ENCODE measurements at places on chromosomes 5 and 9.

DNA sequence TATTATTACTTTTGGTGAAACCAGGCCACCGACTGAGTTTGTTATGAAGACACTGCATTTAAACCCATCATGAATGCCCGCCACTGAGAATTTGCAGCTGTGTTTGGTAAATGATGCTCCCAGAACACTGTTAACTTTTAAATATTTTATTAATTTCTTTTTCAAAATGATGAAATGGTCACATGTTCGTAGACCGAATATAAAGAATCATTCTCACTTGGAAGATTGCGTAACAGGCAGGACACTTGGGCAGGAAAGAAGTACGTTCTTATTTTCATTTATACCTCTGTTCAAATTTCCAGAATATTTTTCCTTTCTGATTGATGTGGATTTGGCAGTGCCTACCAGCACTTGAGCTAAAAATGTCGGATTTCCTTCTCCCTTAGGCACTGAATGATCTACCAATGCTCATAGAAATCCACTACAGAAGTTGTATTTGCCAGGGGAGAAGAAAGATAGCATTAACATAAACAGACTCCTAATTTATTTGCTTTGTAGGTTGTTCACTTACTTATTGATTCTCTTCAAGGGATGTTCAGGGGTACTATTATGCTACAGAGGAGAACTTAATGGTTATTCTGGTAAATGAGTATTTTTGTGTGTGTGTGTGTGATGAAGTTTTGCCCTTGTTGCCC is 13.8 kb downstream of the CYFIP2 start:
- DNase-seq, result no peak

DNA sequence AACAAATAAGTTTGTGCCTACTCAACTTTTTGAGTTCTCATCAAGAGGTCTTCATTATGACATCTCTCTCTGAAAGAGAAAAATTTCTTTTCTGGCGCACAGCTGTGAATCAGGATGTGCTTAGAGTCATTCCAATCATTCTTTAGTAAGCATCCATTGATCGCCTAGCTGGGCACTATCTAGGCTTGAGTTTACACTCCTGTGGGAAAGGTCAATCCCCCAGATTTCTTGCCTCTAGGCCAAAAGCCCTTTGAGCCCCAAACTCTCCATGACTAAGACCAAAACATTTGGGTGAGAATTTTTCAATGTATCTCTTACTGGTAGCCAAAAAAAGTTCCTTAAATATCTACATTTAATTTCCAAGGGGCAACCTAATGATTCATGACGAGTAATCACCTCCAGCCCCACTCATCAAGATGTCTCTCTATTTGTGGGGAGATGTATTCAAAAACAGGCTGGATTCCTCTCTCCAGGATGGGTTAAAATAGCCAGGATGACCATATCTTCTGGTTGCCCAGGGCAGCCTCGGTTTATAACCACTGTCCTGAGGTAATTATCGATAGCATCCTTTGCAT is 101.7 kb downstream of the GNA14 start:
- DNase-seq, result no peak

GRCh38 chr5:31962871-31963307 is 211.2 kb downstream of the GOLPH3 start:
- no peak for DNase-seq

- DNase-seq, result no peak
Measured at GRCh38 chr9:100020121-100020795, 78.5 kb downstream of the ERP44 start.

DNA sequence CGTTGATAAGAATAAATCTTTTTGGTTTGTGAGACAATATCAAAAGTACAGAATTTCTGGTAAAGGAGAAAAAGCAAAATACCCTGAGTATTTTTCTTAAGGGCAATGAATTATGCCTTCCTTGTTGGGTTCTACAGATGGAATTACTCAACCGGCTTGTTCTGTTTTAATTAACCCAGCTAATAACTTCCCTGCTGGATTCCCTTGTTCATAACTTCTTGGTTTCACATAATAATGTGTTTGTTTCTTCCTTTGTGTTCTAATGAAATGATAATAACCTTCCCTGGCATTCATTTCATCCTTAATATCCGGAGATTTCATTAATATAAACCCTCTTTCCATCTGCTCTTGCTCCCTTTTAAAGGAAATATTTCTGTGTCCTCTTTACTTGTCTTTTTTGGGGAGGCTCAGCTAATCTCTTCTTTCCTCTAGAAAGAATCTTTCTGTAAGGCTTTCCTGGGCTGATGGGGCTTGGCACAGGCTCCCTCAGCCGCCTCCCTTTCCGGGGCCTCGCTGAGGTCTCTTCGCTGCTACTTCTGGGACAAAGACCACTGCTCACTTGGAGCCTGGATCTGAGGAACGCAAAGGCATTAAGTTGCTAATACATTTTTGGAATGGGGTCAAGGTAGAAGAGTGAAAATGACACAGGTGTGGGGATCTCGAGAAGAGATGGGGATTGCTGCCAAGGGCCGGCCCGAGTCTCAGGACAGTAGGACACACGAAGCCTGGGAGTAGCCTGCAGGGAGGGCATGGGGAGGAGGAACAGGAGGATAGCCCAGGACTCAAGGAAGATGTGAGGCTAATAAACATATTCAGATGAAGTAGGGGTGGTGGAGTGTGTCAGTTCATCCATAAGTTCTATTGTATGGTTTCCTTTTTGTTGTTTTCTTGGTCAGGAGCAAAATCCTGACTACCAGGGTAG is 118.5 kb downstream of the NRG2 start:
- no peak for DNase-seq

DNA sequence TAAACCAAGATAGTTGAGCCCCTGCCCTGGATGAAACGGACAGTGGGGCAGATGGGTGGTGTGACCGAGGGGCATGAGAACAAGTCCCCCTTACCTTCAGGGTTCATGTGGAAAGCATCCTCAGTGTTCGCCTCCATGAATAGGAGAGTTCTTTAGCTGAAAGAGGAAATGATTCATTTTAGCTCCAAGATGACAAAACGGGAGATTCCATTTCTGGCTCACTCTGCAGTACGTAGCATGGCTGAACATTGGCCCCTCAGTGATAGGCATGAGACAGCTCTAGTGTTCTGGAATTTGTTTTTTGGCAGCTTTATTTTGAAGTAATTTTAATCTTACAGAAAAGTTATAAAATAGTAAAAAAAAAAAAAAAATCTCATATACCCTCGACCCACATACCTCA is 70.2 kb upstream of the AGXT2 start:
- DNase-seq, result no peak

DNA sequence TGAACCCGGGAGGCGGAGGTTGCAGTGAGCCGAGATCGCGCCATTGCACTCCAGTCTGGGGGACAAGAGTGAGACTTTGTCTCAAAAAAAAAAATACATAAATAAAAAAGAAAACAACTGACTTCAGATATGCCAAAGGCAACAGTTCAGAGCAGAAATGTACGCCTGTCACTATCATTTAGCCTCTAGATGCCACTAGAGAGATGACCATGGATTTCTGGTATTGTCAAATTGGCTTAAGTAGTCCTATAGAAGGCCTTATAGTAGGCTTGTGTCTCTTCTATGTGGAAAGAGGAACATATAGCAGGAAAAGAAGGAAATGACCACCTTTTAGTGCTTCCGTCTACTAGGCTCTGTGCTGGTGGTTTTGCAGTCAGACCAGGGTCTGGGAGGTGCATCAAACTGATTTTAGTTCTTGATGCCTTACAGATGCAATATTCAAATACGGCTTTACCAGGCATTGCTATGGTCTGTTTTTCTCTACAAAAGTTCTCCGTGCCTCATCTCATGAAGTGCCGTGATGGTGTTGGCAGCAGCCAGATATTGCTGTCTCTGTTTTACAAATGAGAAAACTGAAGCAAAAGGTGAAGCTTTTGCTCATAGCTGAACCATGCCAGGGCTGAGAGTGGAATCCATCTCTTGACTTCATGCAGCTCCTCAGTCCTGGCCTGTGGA is 17.2 kb downstream of the AGXT2 start:
- DNase-seq, result no peak

GRCh38 chr5:78236046-78236445 is 58.5 kb downstream of the AP3B1 start:
- no peak for DNase-seq

GRCh38 chr9:35518225-35518821 is 28.4 kb downstream of the RUSC2 start:
- DNase-seq, result no peak

- no peak for DNase-seq
Measured at GRCh38 chr9:26650325-26650724, 242.3 kb downstream of the CAAP1 start.

- DNase-seq, result no peak
Measured at GRCh38 chr9:105842023-105842644, 147.8 kb downstream of the TMEM38B start.

- no peak for DNase-seq
Measured at GRCh38 chr5:135318924-135319323, 80.1 kb downstream of the MACROH2A1 start.

- no peak for DNase-seq
Measured at GRCh38 chr5:139847091-139847490, 51.5 kb downstream of the PSD2 start.

- DNase-seq, result no peak
Measured at GRCh38 chr5:1161108-1161832, 40.1 kb upstream of the SLC6A19 start.

DNA sequence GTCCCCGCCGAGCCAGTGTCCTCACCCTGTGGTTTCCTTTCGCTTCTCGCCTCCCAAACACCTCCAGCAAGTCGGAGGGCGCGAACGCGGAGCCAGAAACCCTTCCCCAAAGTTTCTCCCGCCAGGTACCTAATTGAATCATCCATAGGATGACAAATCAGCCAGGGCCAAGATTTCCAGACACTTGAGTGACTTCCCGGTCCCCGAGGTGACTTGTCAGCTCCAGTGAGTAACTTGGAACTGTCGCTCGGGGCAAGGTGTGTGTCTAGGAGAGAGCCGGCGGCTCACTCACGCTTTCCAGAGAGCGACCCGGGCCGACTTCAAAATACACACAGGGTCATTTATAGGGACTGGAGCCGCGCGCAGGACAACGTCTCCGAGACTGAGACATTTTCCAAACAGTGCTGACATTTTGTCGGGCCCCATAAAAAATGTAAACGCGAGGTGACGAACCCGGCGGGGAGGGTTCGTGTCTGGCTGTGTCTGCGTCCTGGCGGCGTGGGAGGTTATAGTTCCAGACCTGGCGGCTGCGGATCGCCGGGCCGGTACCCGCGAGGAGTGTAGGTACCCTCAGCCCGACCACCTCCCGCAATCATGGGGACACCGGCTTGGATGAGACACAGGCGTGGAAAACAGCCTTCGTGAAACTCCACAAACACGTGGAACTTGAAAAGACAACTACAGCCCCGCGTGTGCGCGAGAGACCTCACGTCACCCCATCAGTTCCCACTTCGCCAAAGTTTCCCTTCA is 1.4 kb downstream of the GLIS3 start:
- peak; percentile 42 for DNase-seq

- DNase-seq, result no peak
Measured at GRCh38 chr5:113358696-113359095, 76.1 kb downstream of the TSSK1B start.

- no peak for DNase-seq
Measured at GRCh38 chr9:110938242-110938641, 100.0 kb downstream of the LPAR1 start.

DNA sequence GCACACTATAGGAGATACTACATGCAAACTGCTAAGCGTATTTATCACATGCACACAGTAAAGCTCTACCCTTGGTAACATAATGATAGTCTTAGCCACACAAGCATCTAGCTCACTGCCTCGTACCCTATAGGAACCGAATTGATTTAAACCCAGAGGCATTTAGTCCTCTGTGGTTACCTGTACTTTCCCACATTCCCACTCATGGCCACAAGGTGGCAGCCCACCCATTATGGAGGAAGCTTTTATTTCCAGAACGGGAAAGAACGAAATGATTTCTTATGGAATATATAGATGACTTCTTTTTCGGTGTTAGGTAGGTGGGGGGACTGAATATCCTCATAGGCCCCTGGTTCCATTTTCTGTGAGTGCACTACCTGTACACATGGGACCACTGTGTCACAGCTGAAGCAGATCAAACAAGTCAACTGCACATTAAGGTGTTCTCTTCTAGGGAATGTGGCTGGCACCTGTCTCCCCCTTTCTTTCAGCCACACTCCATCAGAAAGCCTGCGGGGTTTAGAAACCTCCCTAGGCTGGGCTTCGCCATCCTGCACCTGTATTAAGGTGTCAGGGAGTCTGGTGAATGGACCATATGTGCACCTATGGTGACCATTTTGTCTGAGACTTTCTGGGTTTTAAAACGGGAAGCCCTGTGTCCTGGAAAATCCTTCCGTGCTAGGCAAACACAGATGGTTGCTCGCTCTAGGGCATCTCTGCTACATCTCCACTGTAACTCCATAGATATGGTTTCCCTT is 313.2 kb downstream of the SLIT3 start:
- DNase-seq, result peak; percentile 53

DNA sequence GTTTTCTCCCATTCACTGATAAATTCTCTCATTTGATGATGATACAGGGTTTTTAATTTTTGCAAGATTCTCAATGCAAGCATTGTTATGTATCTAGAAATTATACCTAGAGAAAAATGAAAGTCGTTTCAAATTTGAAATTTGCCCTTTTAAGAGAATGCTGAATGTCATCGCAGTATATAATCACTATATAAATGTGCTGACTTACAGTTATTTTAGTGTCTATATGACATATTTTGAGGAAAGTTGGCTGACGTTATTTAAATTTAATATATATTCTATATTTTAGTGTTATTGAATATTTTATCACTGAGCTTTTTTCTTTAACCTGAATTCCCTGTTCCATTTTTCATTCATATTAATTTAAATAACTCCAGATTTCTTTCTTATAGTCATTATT is 29.8 kb downstream of the LYRM7 start:
- DNase-seq, result no peak

DNA sequence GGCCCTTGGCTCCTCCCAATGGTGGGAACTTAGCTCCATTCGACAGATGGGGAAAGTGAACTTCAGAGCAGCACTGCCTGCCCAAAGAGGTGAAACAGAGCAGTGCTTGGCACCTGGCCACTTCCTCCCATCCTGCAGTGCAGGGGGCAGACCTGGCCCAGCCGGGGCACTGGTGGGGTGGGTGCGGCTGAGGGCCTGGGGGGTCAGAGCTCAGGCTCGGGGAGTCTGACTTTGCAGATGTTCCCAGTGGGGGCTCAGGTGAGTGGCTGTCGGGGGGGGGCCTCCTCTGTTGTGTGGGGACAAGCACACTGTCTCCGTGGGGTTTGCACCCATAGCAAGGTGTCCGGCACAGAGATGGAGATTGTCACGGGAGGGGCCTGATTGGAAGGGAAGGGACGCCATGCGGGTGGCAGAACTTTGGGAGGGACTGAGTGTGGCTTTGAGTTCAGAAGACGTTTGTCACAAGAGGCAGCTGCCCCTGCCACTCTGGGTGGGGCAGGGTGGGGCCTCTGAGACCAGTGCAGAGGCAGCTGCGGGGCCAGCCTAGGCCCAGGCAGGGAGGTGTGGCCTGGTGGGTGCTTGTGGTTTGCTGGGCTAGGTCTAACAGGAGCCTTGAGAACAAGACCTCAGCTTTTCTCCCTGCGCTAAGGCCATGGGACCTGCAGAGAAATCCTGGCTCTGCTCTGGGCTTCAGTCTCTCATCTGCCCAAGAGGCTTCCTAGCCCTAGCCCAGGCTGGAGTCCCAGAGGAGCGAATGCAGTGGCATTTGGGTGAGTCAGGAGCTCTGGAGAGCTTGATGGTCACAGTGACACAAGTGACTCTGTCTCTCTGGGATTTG is 2.5 kb downstream of the MYMK start:
- DNase-seq, result no peak

- DNase-seq, result no peak
Measured at GRCh38 chr5:55699041-55699688, 13.0 kb downstream of the SLC38A9 start.

- DNase-seq, result no peak
Measured at GRCh38 chr5:142548739-142549275, 137.1 kb downstream of the FGF1 start.
